Left ventricle myocardium inferior (tissue), 1 donor: ENCODE measurements at places on chromosomes 6 and 20. TPM values are rescaled to one million over a fixed set of nuclear protein-coding genes. Genes with fewer than 3 reads are reported as not detected.

DNA sequence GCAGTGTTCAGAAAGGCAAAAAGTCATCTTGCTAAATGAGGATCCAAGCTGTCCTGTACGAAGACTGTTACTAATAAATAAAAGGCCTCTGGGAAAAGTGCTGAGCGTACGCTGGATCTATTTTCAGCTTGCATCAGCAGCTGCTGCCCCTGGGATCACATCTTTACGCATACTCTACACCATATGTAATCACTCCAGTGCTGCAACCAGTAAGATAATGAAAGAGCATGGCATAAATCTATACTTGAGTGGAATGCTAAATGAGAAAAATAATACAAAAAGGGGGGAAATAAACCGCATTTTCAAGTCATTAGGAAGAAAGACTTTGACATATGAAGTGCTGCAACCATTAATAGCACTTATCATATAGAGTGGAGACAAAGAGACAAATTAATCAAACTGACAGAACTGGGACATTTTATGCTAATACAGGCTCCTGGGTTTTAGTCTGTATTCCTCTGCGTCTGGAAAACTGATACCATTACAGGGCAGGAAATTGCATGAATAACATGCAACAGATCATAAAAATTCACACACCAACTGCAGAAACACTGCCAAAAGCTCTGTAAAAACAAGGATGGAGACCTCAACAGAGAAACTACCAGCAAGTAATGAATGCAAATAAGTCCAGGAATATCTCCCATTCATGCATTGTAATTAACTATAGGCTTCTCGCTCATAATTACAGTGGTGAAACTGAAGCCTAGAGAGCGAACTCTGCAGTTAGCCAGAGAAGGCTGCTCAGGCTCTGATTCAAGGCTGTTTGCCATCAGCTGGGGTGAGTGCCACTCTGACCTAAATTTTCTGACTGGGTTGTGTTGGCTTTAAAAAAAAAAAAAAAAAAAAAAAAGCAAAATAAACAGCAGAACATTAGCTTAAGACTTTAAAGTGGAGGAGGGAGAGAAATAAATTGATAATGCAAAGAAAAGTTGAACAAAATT lies 83.8 kb downstream of the GJA10 start:
- DNase-seq, result no peak

DNA sequence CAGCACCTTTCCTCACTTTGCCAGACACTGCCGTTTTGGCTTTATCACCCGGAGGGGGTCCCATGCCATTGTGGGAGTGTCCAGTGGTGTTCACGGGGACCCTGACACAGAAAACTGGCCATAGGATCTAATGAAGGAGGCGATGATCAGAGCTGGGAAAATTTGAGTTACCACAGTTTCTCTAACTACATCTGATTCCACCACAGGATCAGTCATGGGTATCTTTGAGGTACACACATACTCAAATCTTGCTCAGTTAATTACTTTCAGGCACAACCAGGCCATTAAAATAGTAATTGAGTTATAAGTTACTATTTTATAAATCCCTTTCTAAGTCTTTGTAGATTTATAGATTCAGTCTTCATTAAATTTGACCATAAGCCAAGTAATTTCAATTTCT lies 215.1 kb downstream of the PRL start:
- DNase-seq, result no peak

- no peak for DNase-seq
Observed at GRCh38 chr20:62479156-62479555, 3.4 kb upstream of the GATA5 start.

- DNase-seq, result no peak
Observed at GRCh38 chr20:57449398-57450354, 58.5 kb downstream of the RBM38 start.

GRCh38 chr20:3785240-3786125 lies 1.1 kb downstream of the CENPB start:
- DNase-seq, result peak; percentile 29

DNA sequence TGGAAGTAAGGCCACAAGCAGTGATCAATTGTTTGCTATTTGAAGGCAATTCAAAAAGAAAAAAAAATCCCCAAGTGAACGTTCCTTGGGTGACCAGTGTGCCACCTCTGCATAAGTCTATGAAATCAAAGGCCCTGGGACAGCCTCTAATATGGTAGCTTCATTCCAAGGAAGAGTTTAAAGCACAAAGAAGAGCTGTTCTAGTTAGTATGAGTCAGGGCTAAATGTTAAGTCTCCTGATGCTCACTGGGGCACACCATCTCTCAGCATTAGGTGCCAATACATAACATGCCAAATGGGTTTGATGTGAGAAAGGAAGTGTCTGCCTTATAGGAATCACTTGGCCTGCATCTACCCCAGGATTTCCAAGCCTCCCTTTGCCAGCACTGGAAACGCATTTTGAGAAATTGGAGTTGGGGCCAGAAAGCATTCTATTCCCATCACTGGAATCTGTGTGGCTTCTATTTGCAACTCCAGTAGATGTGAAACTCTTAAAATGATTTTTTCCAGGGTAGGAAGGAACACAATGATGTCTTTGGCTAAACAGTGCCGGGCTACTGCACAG lies 13.0 kb downstream of the UNC5CL start:
- no peak for DNase-seq

GRCh38 chr20:17374086-17374485 lies 147.2 kb downstream of the PCSK2 start:
- DNase-seq, result no peak

- DNase-seq, result no peak
Observed at GRCh38 chr20:56422076-56422823, 10.2 kb downstream of the CASS4 start.

- DNase-seq, result no peak
Observed at GRCh38 chr20:48795732-48796131, 32.1 kb downstream of the PREX1 start.

GRCh38 chr6:159061805-159062563 lies 17.2 kb upstream of the TAGAP start:
- DNase-seq, result no peak

DNA sequence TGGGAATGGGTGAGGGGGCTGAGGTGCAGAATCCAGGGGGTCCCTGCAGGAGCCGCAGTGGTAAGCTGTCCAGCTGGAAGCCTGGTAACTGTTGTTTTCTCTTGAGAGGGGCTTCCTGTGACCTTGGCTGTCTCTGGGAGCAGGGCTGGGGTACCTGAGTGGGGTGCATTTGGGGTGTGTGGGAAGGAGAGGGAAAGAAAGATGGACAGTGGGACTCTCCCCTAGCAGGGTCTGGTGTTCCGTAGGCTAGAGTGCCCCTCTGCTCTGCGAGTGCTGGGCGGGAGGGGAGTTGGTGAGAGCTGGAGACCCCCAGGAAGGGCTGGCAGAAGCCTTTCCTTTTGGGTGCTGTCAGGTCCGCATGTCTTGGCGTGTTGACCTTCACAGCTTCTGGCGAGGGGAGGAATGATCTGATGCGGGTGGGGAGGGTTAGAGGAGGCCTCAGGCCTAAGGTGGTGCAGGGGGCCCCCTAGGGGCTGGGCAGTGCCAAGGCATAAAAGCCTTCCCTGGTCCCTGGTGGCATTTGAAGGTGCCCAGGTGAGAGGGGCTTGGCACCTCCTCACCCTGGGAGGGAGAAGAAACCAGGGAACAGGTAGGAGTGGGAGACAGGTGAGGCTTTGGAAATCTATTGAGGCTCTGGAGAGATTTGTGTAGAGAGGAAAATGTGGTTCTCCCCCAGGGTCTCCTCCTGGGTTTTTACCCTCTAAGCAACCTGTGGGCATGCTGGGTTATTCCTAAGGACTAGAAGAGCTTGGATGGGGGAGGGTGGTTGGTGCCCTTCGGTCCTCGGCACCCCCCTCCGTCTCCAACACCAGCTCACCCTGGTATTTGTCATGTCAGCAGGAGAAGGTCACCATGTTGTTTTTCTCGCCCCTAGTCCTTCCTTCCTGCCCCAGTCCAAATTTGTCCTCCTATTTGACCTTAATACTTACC lies 3.3 kb downstream of the VEGFA start:
- DNase-seq, result peak; percentile 58

- DNase-seq, result no peak
Observed at GRCh38 chr6:57198926-57199636, 23.0 kb downstream of the RAB23 start.

DNA sequence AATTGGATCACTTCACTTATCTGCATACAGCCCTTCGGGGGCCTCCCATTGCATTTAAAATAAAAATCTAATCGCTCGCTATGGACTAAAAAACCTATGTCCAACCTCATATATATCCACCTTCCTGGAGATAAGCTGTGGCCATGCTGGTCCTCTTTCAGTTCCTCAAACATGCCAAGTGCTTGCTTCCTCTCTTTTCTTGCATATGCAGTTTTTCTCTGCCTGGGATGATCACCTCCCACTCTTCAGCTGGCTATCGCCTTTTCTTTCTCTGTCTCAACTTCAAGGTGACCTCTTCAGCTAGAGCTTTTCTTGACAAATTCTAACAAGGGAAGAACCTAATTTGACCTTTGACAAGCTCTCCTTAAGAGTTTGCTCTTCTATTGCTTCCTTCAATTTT lies 5.6 kb upstream of the TFB1M start:
- no peak for DNase-seq

- DNase-seq, result peak; percentile 51
Observed at GRCh38 chr6:136550330-136551071, at the start of gene MAP7. Gene MAP7, minus strand, starts transcription at chr6:136550422. Its CDS starts 14 bp downstream, at chr6:136550408.

- no peak for DNase-seq
Observed at GRCh38 chr6:74213995-74214394, 518.0 kb downstream of the CD109 start.

- no peak for DNase-seq
Observed at GRCh38 chr6:166862287-166862977, 93.9 kb downstream of the RNASET2 start.

GRCh38 chr20:59120491-59120890 lies 43.1 kb upstream of the ZNF831 start:
- DNase-seq, result no peak

GRCh38 chr6:16635810-16636602 lies 125.3 kb downstream of the ATXN1 start:
- no peak for DNase-seq

DNA sequence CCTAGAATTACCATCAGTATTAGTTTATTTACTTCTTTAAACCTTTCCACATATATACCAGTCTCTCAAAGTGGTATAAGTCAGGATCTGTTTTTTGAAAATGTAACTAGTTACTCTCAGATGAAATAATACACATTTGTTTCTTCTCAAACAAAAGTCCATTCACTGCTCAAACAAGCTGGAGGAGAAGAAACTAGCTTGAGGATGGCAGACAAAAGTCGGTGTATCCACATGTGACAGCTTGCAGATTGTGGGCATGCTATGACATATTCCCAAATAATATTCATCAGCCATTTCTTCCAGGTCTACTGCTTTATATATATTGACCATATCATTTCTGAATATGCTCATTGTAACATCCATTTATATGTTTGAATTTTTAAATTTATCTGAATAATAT lies 197.4 kb upstream of the KCNQ5 start:
- DNase-seq, result no peak

DNA sequence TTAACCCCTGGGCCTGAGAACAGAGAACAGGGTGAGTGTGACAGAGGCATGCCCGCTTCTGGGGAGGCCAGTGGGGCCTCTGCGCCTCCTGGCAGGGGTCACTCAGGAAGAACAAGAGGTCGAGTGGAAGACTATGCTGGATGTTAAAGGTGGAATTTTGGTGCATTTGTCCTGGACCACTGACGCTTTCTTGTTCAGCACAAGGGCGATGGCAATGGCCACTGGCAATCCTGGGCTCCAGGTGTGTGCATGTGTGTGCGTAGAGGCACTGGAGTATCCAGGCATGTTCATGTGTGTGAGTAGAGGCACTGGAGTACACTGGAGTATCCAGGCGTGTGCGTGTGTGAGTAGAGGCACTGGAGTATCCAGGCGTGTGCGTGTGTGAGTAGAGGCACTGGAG lies 23.5 kb upstream of the NPBWR2 start:
- no peak for DNase-seq

GRCh38 chr6:35224720-35225119 lies 11.0 kb downstream of the SCUBE3 start:
- no peak for DNase-seq

DNA sequence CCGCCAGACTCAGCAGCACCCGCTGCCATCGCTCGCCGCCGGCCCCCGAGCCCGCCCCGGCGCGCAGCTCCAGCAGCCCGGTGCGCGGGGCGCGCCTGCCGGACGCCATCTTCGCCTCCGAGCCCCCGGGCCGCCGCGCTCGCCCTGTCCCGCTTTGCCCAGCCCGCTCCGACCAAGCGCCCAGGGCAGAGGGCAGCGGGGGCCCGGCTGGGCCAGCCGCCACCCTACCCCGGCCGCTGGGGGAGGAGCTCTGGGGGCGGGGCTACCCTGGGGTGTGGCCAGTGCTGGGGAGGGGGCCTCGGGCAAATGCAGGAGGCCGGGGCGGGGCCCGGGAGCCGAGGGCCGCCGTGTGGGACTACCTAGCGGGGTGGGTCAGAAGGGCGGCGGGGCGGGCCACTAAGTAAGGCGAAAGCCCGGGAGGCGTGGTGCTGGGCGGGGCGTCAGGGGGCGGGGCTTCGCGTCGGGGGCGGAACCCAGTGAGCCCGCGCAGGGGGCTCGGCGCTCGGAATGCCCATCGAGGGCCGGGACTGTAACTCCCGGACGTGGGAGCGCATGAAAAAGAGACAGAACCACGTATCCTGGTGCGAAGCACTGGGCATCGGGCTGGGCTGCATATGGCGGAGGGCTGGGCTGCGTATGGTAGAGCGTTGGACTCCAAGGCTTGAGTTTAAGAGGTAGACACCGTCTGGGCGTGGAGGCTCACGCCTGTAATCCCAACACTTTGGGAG lies at the start of gene SNTA1:
Gene SNTA1, minus strand, starts transcription at position 252 of the 728 bp plus-strand sequence. Its CDS starts 143 bp downstream, at position 109.
- peak; percentile 95 for DNase-seq

GRCh38 chr6:37442416-37443215 lies 9.6 kb downstream of the CMTR1 start:
- DNase-seq, result no peak

DNA sequence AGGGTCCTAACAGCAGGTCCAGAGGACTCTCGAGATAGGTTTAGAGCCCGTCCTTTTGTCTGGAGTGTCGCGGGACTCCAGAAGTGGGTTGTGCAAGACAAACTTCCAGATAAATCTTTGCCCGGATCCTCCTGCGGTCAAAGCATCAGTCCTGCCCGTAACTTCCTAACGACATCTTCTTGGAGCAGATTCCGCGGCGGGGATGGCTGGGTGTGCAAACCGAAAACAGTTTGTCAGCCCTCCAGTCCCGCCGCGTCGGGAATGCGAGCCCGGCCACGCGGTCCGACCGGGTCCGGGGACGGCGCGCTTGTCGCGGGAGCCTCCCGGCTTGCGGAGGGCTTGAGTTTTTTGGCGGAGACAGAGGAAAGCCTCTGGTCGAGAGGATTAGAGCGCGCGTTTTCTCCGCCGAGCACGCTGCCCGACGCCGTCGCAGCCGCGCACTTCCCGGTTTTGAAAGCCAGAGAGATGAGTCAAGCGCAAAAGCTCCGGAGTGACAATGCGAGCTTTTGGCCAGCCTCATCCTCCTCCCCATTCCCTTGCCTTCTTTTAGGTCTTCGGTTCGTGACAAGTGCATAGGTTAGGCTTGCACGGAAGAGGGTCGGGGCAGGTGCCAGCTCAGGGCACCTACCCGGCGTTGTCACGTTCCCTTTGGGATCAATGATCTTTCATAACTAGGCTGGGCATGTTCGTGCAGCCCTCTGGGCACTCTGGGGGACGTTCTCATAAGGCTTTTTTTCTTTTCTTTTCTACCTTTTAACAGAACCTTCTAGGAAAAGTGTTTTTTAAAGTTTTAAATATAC lies 91.3 kb upstream of the PRDM1 start:
- peak; percentile 41 for DNase-seq

Gene C20orf141
- total RNA-seq, result not detected

Gene TCP11
- not detected for total RNA-seq

Gene RIPOR3
- 6.5 TPM for total RNA-seq

Gene MPIG6B
- total RNA-seq, result 0.19 TPM

Gene IL17A
- total RNA-seq, result not detected

Gene HTR1E
- not detected for total RNA-seq

Gene ETV7
- total RNA-seq, result not detected

Gene CPXM1
- total RNA-seq, result 0.69 TPM

Gene KHDC1L
- total RNA-seq, result not detected

Gene GPR6
- not detected for total RNA-seq

Gene HLA-DMB
- 9.1 TPM for total RNA-seq

Gene CDS2
- total RNA-seq, result 79.0 TPM
